ENCODE measurements at places on chromosomes 7 and 10.

DNA sequence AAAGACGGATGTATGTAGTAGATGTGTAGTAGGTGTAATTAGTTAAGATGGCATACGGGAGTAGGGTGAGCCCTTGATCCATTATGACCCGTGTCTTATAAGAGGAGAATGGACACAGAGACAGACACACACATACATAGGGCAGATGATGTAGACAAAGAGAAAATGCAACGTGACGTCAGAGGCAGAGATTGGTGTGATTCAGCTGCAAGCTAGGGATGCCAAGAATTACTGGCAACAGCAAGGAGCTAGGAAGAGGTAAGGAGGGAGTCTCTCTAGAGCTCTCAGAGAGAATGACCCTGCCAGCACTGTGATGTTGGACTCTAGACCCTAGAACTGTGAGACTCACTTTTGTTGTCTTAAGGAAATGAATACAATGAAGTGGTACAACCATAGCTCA, 247.0 kb upstream of the HABP2 start:
- no peak for DNase-seq

DNA sequence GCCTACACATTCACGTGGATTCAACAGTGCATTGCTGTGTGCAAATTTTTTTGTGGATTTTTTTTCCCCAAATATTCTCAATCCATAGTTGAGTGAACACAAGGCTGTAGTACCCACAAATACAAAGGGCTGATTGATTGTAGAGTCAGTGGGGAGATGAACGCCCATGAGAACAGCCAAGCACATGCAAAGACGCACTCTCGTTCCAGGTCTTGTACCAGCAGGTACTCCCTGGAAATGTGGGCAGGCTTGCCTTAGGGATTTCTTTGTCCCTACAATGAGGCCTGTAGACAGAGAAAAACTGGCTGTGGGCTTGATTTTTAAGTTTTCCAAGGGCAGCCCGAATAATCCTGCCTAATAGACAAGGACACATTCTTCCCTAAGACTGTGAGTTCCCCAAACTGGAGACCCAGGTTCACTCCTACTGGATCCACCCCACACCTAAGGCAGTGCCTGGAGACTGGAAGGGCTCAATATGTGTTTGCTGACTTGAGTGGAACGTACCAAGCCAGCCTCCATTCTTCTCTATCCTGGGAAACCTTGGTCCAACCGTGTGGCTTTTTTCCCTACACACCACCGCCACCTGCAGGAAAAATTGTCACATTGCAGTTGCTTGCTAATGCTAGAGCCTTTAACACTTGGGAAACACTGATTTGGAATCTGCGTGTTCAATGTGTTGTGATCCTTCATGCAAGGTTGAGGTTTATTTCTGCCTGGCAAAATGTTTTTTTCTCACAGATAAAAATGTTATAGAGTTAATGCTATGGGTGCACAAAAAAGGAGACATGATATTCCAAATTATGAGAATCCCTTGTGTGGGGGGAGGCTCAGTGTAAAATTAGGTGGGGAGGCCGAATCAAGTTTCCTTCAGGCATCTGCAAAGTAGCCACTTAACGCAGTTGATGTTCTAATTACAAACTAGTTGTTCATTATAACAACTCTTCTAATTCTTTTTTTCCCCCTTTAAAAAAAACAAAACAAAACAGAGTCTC, 49.3 kb downstream of the PPP1R17 start:
- peak; percentile 3 for DNase-seq

- DNase-seq = no peak
Observed at GRCh38 chr10:77403761-77404160, 233.8 kb downstream of the KCNMA1 start.

- no peak for DNase-seq
Observed at GRCh38 chr7:68166525-68166924, 1169.9 kb downstream of the TYW1 start.

DNA sequence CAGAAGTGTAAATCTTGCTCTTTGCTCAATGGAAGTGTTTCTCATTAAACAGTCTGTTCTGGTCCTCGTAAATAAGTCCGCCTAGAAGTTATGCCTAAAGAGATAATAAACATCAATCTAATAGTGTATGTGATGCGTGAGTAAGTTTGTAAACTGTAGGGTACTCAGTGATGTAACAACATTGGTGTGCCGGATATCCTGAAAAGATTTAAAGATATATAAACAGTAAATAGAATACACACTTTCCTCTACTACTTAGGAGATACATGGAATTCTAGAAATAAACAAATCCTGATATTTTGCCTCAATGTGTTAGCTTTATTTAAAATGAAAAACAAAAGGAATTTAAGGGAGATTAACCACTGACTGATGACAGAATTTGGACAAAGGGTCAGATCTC, 123.5 kb downstream of the AHR start:
- DNase-seq = no peak

GRCh38 chr10:119235356-119235755, 28.0 kb downstream of the GRK5 start:
- DNase-seq = no peak

DNA sequence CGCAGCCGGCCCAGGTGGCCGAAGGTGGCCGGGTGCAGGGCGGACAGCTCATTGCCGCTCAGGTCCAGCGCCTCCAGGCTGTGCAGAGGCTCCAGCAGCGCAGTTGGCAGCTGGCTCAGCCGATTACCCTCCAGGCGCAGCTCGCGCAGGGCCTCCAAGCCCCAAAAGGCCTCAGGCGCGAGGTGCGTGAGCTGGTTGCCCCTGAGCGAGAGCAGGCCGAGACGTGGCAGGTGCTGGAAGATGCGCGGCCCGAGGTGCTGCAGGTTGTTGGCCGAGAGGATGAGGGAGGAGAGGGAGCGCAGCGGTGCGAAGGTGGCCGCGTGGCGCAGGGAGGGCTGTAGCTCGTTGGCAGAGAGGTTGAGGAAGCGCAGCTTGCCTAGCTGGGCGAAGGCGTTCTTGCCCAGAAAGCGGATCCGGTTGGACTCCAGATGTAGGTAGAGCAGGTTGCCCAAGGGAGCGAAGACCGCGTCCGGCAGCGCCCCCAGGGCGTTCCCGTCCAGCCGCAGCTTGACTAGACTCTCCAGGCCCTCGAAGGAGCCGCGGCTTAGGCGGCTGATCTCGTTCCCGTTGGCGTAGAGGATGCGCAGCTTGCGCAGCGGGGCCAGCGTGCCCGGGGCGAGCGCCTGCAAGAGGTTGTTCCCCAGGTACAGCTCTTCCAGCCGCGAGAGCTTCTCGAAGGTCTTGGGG, 923 bp downstream of the TRIL start:
- no peak for DNase-seq

DNA sequence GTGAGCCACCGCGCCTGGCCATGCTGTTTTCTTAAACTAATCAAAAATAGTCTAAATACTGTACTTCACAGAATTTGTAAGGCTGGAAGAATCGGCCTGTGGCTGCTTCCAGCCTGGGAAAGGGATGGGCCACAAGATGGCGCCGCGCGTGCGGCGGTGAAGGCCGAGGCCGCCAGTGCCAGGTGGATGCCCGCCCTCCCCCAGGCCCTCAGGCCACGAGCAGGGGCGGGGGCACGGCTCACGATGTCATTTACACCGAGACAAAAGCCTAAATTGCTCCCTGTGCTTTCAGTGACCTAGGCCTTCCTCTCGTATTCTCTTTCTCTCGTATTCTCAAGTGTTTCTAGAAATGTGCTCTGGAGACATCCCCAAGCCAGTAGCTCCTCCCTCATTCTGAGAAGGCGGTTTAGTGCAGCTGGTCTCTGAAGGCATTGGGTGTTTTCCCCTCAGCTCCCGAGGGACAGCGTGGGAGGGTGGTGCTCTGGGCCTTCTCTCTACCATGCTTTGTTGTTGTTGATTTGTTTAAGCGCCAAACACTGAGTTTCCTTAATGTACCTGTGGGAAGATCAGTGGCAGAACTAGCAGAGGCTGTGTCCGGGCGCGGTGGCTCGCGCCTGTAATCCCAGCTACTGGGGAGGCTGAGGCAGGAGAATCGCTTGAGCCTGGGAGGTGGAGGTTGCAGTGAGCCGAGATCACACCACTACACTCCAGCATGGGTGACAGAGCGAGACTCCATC, 68.4 kb downstream of the CDC123 start:
- peak; percentile 63 for DNase-seq

DNA sequence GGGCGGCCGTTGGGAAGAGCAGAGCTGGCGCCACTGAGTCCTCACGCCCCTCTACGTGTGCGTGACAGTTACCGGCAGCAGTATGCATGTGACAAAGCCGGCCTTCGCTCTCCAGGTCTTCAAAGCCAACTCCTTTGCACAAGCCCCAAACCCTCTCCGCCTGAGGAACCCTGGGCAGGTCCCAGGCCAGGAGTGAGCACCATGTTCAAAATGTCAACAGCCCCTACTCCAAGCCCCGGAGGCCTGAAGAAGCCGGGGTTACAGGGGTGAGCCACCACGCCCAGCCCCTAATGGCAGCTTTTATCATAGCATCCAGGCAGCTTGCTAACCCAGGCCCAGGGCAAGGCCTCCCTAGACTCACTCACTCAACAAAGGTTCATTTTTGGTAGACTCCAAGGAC, 70.8 kb downstream of the OAT start:
- DNase-seq = no peak

GRCh38 chr7:44101966-44102845, 1.9 kb upstream of the AEBP1 start:
- no peak for DNase-seq

DNA sequence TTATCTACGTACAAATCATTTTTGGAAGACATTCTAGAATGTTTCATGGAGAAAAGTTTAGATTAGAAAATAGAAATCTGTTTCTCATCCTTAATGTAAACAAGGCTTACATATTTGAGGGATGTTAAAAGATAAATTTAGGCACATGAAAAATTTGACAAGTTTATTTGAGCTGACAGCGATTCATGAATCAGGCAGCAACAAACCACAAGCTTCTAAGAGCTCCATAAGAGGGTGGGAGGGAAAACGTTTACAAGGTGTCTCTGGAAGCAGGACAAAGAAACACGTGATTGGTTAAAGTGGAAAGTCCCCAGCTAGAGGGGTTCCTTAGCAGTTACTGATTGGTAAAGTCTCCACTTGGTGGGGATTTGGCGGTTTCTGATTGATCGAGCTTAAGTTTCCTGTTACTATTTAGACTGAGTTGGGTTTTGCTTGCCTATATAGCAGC, 228.9 kb upstream of the PITRM1 start:
- no peak for DNase-seq

DNA sequence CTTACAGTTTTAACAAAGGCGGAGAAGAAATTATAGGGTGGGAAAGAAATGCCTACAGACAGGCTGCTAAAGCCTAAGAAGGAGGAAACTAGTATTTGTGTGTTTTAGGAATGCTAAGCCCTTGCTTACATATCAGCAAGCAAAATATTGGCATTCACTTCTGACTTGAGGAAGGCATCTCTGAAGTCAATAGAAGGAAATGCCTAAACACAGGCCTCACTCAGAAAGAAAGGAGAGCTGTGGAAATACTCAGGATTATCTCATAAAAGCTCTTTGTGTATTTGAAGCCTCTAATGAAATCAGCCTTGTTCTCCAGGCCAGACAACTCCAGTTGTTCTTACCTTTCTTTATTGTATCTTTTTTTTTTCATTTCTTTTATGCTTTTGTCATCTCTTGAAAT, 158.0 kb downstream of the AUTS2 start:
- no peak for DNase-seq

GRCh38 chr10:110225441-110225755, 18.0 kb downstream of the MXI1 start:
- DNase-seq = no peak

- no peak for DNase-seq
Observed at GRCh38 chr7:84364708-84365107, 170.1 kb upstream of the SEMA3A start.

- DNase-seq = no peak
Observed at GRCh38 chr7:38756521-38756920, 125.3 kb upstream of the AMPH start.

GRCh38 chr10:93604146-93604545, 3.1 kb upstream of the RBP4 start:
- DNase-seq = no peak

- DNase-seq = no peak
Observed at GRCh38 chr10:26914898-26915297, 54.1 kb upstream of the ABI1 start.

DNA sequence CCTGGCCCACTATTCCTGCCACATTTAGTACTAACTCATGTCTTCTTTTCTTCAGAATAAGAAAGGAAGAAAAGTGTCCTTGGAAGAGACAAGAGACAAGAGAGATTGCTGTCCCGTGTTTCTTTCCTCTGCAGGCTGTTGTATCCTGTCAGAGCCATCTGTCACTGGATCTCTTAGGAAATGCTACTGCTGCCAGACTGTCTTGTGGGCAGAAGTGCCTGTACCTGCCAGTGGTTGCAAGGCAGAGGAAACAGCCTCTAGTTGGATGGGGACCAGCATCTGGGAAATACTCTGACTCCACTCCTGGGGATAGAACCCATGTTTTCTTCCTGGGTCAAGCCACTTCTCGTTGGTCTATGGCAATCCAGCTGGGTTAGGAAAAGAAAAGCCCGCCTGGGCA, 16.7 kb upstream of the MAP3K8 start:
- no peak for DNase-seq

DNA sequence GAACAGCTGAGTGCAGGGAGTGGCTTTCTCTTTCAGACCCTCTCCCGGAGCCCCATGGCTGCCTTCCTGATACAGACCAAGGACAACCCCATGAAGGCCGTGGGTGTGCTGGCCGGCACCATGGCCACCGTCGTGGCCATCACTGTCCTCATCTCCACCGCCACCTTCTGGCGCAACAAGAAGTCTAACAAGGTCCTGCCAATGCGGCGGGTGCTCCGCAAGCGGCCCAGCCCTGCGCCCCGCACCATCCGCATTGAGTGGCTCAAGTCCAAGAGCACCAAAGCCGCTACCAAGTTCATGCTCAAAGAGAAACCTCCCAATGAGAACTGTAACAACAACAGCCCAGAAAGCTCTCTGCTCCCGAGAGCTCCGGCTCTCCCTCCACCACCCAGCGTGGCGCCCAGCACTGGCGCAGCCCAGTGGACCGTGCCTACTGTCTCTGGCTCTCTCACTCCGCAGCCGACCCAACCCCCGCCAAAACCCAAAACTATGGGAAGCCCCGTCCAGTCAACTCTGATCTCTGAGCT, 11.2 kb downstream of the LRIT2 start:
- DNase-seq = no peak

DNA sequence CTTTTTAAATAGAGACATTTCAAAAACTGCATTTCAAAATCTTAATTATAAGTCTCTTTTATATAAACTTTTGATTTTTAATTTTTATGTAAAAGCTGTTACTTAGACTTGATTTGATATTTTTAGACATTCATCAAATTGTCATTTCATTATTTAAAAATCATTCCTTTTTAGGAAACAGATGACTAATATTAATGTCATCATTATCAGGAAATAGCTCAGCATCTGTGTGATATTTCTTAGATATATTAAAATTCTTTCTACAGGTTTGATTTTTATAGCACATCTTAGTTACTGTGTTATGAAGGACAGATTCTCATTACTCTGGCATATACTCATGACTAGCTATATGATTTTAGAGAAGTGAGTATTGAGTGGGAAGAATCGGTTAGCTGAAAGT, 17.2 kb downstream of the RUNDC3B start:
- no peak for DNase-seq

- no peak for DNase-seq
Observed at GRCh38 chr7:2843711-2844152, 376 bp downstream of the GNA12 start.

DNA sequence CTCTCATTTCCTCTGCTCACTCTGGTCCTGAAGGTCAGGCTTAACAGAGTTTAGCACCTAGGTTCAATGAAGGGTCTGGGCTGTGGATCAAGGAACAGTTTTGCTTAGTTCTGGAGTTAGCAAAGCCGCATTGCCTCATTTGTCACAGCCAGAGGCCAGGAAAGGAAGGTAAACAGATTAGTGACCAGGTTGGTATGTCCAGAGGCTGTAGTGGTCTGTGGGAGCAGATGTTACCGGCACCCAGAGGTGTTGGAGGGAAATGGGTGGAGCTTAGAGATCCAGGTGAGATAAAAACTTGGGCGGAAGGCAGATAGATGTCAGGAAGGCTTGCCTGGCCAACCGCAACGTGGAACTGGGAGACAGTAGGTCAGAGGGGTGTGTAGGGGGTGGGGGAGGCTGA, 36.6 kb upstream of the ZMIZ2 start:
- no peak for DNase-seq
